ENCODE measurements at places on chromosomes 2 and 18.
A peak's percentile ranks its signal among the peaks of the same experiment; 100 is the strongest.

- DNase-seq, result no peak
Observed at GRCh38 chr2:3665886-3666612, 8.0 kb downstream of the ALLC start.

GRCh38 chr2:69582582-69583176 lies 60.9 kb downstream of the AAK1 start:
- no peak for DNase-seq

DNA sequence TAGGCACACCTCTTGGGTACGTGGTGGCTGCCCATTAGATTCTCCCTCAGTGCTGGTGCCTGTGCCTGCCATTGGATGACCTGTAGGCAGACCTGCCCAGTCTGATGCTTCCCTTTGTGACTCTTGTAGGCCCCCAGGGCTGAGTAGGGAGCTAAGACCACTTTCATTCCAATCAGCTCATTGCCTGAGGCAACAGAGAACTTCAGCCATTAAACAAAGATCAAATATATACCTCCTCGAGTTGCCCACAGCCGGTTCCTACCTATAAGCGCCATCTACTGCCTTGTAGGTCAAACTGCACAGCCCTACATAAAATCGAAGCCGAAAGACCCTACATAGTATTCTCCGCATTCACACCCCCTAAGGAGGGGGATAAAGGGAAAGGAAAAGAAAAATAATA lies 184.6 kb downstream of the ETAA1 start:
- DNase-seq, result no peak

DNA sequence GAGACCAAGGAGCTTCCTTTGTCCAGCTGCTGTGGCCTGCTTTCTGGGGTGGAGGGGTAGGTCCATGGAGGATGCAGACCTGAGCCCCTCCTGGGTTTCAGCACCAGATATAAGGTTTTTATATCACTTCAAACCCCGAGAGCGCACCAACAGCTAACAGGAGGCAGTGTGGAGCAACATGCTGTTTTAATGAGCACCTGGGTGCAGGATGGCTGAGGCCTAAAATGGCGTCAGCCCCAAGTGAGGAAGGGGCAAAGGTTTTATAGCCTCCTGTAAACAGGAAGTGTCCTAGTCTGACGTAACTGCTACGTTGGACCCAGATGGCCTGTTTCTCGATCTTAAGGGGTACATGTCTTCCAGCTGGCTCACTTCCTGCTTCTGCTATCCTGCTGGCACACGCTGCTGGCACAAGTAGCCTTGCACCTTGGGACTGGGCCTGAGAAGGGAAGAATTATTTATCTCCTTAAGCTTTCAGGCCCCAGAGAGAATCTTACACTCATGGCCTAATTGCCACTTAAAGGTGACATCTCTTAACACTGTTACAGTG lies 11.4 kb upstream of the REG1B start:
- no peak for DNase-seq

- no peak for DNase-seq
Observed at GRCh38 chr18:4450065-4450658, 4.9 kb downstream of the DLGAP1 start.

GRCh38 chr18:9838144-9838877 lies 47.5 kb upstream of the TXNDC2 start:
- DNase-seq, result no peak

GRCh38 chr2:118374974-118375755 lies 286.9 kb downstream of the INSIG2 start:
- no peak for DNase-seq

- DNase-seq, result peak; percentile 30
Observed at GRCh38 chr2:20015482-20016083, 3.1 kb upstream of the MATN3 start.

- DNase-seq, result no peak
Observed at GRCh38 chr2:240237609-240238174, 97.2 kb upstream of the OTOS start.

DNA sequence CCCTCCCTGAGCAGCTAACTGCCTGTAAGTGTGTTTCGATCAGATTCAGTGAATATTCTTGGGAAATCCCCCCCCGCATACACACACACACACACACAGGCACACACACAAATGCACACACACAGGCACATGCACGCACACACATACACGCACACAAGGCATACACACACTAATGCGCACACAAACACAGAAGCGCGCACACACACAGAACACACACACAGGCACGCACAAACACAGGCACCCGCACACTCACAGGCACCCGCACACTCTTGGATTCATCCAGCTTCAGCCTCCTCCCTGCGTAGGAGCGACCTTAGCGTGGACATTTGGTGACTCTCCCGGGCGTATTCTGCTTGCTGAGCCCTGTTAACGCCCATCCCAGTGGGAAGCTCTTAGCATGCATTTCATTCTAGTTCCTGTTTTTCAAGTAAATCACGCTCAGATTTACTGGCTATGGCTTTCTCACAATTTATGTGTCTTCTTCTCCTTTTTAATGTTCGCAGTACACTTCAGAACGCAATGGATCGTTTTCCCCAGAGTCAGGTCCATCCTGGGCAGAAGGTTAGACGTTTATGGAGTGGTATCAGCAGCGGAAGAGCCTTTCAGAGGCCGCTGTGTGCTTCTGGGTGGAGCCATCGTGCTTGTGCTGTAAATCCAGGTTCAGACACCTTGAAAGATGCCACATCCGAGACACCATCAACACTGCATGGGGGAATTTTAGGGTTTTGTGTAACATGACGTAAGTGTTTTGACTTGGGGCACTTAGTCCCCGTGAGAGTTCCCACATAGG lies 656.6 kb downstream of the GALR1 start:
- no peak for DNase-seq
